Right lobe of liver (tissue), 6 donors: ENCODE measurements at places on chromosomes 16 and 17.

GRCh38 chr16:77408607-77409006 lies 26.2 kb downstream of the ADAMTS18 start:
- no peak overlapping the region for H3K27ac ChIP-seq
- no peaks in the 10 kb centered on the region for H3K4me1 ChIP-seq
- H3K36me3 ChIP-seq = no peaks in the 10 kb centered on the region
- no peak for DNase-seq

GRCh38 chr17:40361063-40361924 lies 3.2 kb downstream of the GJD3 start:
- peak; percentile 43 for DNase-seq
- H3K27ac ChIP-seq = no peak overlapping the region
- no peaks in the 10 kb centered on the region for H3K27me3 ChIP-seq
- H3K4me3 ChIP-seq = no peak overlapping the region
- peaks cover 2% of the 10 kb centered on the region for H3K36me3 ChIP-seq

DNA sequence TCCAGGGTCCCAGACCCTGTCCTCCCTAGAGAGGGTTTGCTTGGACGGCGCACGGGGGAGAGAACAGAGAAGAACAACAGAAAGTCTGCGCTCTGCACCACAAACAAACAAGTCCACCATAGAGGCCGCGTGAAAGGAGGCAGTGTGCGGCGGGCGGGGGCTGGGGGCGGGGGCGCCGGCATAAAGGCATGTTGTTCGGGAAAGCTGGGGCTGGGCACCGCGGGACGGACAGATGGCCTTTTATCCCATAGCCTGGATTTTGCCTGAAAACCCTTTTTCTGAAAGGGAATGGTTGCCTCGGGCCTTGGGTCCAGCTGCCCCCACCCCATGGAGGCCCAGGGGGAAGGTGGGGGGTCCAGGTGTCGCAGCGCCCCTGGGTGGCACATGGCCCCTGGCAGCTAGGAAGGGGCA lies 26.0 kb downstream of the FA2H start:
- no peaks in the 10 kb centered on the region for H3K36me3 ChIP-seq
- H3K27ac ChIP-seq = no peak overlapping the region
- no peak overlapping the region for H3K4me3 ChIP-seq
- H3K27me3 ChIP-seq = no peaks in the 10 kb centered on the region

GRCh38 chr16:51431517-51432241 lies 280.6 kb upstream of the SALL1 start:
- no peak overlapping the region for H3K4me3 ChIP-seq
- no peaks in the 10 kb centered on the region for H3K4me1 ChIP-seq
- DNase-seq = peak; percentile 38
